ENCODE measurements at places on chromosomes 2 and 18.

GRCh38 chr2:234329202-234329960, 167.5 kb downstream of the ARL4C start:
- no peak for DNase-seq

GRCh38 chr18:33269223-33269622, 171.3 kb downstream of the CCDC178 start:
- DNase-seq = no peak

DNA sequence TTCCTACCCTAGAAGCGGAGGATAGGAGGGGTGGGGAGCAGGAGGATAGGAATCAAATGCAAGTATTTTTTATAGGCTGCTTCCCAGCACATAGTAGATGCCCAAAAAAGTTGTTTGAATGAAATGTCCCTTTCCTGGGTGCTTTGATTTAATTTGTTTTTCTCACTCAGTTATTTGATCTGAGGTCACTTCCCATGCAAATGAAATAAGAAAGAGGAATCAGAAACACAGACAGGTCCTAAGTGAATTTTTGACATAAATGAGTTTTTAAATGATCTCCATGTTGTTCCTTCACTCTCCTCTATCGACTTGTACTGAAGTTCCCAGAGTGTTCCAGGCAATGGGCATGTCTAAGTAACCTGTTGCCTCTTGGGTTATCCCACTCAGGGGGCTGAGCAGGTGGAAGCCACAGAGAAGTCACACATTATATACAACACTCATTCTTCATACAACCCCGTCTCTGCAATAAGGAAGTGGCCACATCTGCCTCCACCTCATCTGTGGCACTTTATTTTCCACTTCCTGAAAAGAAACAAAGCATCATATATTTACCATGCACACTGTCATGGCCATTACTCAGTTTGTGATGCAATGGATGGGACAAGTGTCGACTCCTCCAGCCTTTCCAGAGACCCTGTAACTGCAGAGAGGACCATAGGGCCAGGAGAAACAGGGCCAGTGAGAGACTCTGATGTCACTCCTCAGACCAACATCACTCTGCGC, 81.9 kb upstream of the ZNF397 start:
- no peak for DNase-seq

- peak; percentile 40 for DNase-seq
Observed at GRCh38 chr2:1740716-1741589, 3.4 kb downstream of the PXDN start.

- DNase-seq = no peak
Observed at GRCh38 chr18:7064346-7064745, 53.3 kb downstream of the LAMA1 start.

- no peak for DNase-seq
Observed at GRCh38 chr2:164781394-164781793, 60.2 kb downstream of the COBLL1 start.

- no peak for DNase-seq
Observed at GRCh38 chr2:133789743-133790142, 221.5 kb upstream of the NCKAP5 start.

GRCh38 chr2:161436411-161436810, 20.3 kb downstream of the TBR1 start:
- DNase-seq = no peak

GRCh38 chr2:136254681-136255080, 136.7 kb upstream of the CXCR4 start:
- no peak for DNase-seq

- DNase-seq = no peak
Observed at GRCh38 chr2:9782197-9782719, 61.0 kb upstream of the TAF1B start.

DNA sequence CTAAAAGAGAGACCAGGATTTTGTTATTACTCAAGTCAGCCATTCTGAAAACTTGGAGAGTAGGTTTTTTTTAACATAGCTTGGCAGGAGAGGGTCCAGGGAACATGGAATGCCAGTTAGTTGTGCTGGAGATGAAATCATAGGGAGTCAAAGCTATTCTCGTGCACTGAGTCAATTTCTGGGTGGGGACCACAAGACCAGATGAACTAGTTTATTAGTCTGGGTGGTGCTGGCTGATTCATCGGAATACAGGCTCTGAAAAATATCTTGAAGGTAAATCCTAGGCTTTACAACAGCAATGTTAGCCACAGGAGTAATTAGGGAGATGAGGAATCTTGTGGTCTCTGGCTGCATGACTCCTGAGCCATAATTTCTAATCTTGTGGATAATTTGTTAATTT, 921.4 kb downstream of the TRIB2 start:
- no peak for DNase-seq

- DNase-seq = peak; percentile 11
Observed at GRCh38 chr18:21115519-21116411, 4.2 kb upstream of the ROCK1 start.

DNA sequence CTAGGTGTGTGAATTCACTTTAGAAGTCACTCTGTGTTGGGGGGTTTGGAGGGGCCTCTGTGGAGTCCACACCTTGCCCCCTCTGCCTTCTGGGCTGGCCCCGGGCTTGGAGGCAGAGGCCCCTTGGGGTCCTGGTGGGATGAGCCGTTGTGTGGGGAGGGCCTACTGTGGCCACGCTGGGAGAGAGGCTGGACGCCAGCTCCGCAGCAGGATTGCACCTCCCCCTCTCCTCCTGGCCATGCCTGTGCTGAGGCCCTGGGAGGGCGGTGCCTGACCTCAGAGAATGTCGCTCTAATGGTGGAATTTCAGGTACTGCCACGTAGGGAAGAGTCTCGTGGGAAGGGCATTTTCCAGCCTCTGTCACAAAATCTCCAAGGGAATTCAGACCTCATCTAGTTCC, 237.0 kb downstream of the ATAD2B start:
- no peak for DNase-seq

GRCh38 chr2:18067588-18068384, 189.3 kb downstream of the KCNS3 start:
- DNase-seq = no peak

All from eye (tissue), 1 donor.